ENCODE measurements at places on chromosomes 13 and 19. TPM values are rescaled to one million over a fixed set of nuclear protein-coding genes. Genes with fewer than 3 reads are reported as not detected.

The PRRG2 gene
- 0.82 TPM for total RNA-seq

The PLPP2 gene
- not detected for total RNA-seq

The KIRREL2 gene
- 0.25 TPM for total RNA-seq

The PSPC1 gene
- total RNA-seq: 60.9 TPM

The ADPRHL1 gene
- total RNA-seq: 0.98 TPM

The FBXO17 gene
- not detected for total RNA-seq

The COX6B1 gene
- total RNA-seq: 489 TPM

The ZNF486 gene
- total RNA-seq: 4.5 TPM

The USP12 gene
- 21.9 TPM for total RNA-seq

The ACP5 gene
- 34.4 TPM for total RNA-seq

The RDH8 gene
- not detected for total RNA-seq

The KLF1 gene
- 0.11 TPM for total RNA-seq

The LYPD3 gene
- 0.39 TPM for total RNA-seq

The CLASRP gene
- total RNA-seq: 94.1 TPM

The EDDM13 gene
- 2.8 TPM for total RNA-seq

The IZUMO1 gene
- not detected for total RNA-seq

The TMPRSS9 gene
- not detected for total RNA-seq

The NCR1 gene
- not detected for total RNA-seq

The NEK5 gene
- total RNA-seq: 0.09 TPM

The AKT2 gene
- 138 TPM for total RNA-seq
